Mucosa of descending colon (tissue), 3 donors: ENCODE measurements at places on chromosomes 2 and 18. TPM values are rescaled to one million over a fixed set of nuclear protein-coding genes. Genes with fewer than 3 reads are reported as not detected.

- no peak for DNase-seq
Observed at GRCh38 chr2:15449556-15450236, 111.4 kb downstream of the NBAS start.

GRCh38 chr2:217973008-217973787, 29.6 kb downstream of the TNS1 start:
- DNase-seq: no peak

DNA sequence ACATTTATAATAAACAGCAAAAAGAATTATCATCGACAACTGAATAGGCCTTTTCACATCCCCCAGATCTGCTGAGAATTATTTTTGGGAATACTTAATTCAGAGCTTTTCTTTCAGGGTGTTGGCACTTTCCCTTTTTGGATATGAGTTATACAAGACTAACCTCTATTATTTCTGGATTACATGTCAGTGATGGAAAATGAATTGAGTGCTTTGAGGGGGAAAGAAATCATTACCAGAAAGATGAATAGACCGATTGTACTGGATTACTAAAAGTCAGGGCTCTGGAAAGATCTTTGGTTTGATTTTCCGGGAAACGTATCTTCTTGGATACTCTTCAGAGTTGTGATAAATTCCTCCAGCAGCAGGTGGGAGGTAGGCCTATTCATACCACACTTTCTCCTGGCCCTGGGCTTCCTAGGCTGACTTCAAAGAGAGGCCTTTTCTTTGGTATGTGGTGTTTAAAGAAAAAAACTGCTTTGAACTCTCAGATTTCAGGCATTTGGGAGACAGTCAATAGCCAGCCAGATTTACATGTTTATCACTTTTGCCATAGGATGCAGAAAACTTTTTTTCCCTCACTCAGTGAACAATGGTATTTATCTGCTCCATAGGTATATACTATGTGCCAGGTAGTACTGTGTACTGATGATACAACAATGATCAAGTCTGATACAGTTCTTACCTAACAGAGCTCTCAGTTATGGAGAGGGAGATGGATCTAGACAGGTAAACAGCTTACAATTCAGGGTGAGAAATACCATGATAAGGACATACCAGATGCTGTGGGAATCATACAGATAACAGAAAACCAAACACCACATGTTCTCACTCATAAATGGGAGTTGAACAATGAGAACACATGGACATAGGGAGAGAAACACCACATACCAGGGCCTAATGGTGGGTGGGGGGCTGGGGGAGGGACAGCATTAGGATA, 63.3 kb upstream of the ACTR3 start:
- DNase-seq: no peak

TCF4 gene
- 20.7 TPM for total RNA-seq

ZBTB14 gene
- total RNA-seq: 15.1 TPM

CFAP65 gene
- 0.27 TPM for total RNA-seq

DYTN gene
- total RNA-seq: not detected
